H1 (cell line): ENCODE measurements at places on chromosomes 11 and 22. TPM values are rescaled to one million over a fixed set of nuclear protein-coding genes. Genes with fewer than 3 reads are reported as not detected.

Gene BSCL2
- 264 and 286 TPM in 2 replicates for polyA plus RNA-seq

Gene HBG2
- 0.19 and 0.23 TPM in 2 replicates for polyA plus RNA-seq

Gene LAYN
- 4.2 and 4.5 TPM in 2 replicates for polyA plus RNA-seq

Gene MUC2
- not detected in 2 replicates for polyA plus RNA-seq

Gene RCE1
- 84.8 and 119 TPM in 2 replicates for polyA plus RNA-seq

Gene PGA5
- 2.0 and 2.5 TPM in 2 replicates for polyA plus RNA-seq

Gene ESAM
- polyA plus RNA-seq, result 0.09 and 0.19 TPM in 2 replicates

Gene SLC25A18
- polyA plus RNA-seq, result 2.7 and 2.9 TPM in 2 replicates

Gene KREMEN1
- polyA plus RNA-seq, result 2.1 and 5.9 TPM in 2 replicates

Gene PDE2A
- 7.1 and 10.0 TPM in 2 replicates for polyA plus RNA-seq

Gene SH3BP1
- polyA plus RNA-seq, result 23.9 and 34.8 TPM in 2 replicates

DNA sequence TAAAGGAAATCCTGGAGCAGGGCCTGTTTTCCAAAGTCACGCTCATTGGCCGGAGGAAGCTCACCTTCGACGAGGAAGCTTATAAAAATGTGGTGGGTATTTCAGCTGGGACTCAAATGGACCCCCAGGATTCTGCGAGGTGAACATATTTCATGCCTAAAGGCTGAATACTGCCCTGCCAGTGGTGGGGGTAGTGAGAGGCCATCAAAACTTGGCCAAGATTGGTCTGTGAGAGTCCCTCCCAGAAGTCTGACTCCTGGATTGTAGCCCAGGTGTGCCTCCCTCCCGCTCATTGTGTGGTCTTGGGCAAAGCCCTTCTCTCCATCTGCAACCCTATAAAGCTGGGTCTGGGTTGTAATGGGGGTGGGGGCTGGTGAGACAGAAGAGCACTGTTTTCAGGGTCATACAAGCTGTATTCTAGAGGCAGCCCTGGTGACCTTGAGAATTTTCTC, 853 bp downstream of the HTATIP2 start:
- no peak for DNase-seq

- peak; percentile 51 for DNase-seq
These were observed 14.0 kb downstream of the PSMD13 start for GRCh38 chr11:250740-251299.

DNA sequence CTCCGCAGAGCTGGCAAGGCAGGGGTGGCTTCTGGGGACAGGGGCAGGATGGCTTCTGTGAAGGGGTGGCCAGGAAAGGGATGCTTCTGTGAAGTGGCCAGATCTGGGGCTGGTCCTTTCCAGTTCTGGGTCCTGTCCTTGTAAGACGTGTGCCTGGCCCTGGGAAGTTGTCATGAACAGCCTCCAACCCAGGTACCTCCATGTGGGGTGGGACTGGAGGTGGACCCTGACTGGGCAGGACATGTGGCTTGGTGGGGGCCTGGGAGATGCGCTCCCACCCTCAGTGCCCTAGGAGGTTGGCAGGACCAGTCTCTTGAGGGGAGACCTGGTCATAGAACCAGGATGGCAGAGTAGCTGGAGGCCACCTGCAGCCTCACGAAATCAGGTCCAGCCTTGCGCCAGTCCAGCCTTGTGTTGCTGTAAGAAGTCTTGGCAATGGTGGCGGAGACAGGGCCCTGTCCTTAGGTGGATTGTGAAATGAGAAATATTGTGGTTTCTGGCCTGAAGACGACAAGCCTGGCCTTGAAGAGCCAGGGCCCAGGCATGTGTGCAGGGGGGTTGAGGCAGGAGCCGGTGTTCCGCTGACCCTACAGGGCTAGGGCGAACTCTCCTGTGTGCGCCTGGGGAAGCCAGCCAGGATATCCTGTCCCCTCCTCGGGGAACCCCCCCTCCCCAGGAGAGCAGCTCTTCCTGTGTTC, 2.6 kb downstream of the KCNQ1 start:
- DNase-seq, result no peak

- DNase-seq, result no peak
These were observed 109.5 kb downstream of the BBOX1 start for GRCh38 chr11:27150098-27150497.

DNA sequence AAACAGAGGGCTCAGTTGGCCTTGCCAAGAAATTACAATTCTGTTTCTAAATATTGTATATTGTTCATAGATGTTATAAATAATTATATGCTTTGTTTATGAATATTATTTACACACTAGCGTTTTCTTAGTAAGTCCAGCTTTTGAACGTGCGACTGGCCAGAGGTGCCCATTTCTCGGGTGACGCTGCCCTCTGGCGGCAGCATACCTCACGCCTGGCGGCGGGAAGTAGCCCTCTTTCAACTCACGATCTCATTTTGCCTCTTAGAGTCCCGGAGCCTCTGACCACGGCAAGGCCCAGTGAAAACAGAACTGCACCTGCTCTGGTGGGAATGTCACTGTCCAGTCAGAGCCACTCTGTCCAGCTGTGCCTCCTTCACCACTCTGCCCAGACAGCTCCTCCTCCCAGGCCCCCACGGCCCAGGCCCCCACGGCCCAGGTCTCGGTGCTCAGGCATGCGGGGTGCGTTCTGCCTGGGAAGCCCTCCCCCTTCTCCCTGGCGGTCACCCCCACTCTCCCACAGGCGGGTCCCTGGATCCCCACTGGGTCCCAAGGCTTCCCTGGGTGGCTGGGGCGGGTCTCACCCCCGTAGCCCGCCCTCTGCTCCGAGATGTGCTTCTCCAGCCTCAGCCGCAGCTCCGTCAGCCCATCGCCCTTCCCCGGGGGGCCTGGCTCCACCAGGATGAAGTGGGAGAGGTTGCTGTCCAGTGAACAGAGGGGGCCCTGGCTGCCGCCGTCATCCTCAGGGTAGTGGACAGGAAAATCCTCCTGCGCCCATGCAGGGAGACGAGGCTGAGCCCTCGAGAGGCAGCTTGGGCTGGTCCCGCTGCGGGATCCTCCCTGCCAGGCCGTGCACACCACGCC, 19.3 kb downstream of the TSSC4 start:
- DNase-seq, result peak; percentile 84

DNA sequence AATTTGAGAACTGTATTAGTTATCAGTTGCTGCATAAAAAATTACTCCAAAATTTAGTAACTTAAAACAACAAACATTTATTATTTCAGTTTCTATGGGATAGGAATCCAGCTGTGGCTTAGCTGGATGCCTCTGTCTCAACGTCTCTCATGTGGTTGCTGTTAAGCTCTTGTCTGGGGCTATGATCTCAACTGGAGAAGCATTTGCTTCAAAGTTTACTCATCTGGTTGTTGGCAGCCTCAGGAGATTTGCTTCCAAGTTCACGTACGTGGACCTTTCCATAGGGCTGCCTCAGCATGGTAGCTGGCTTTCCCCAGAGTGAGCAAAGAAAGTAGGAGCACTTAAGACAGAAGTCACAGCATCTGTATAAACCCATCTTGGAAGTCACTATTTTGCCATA, 144.9 kb upstream of the SESN3 start:
- DNase-seq, result no peak

DNA sequence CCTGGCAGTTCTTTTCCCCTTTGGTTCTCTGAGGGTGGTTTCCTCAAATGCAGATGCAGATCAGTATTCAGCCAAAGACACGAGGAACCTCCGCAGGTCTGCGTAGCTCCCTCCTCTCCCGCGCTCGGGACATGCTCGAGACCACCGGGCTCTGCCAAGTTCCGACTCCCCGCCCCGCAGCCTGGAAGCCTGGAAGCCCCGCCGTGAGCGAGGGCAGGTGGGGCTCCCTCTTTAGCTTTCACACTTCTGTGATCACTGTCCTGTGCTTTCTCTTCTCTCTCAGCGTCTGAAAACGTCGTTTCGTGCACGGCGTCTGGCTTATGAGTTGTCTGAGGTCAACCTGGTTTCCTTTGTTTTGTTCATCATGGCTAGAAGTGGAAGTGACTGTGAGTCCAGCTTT, 26.6 kb downstream of the ZBED4 start:
- DNase-seq, result no peak

DNA sequence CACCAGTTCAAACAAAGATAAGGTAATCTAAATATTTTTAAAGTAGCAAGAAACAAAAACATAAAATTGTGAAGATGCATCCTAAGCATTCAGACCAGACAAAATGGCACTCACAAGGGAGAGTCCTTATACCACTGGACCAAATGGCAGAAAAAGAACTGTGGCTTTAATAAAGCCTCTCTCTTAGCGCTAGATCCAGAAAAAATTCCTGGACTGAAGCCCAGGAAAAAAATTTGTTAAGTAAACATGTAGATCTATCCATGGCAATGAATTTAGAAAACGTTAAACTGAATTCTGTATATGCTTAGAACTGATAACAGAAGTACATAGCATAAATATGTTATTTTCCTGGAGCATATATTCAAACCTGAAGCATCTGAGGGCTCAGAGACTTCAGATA, 11.8 kb upstream of the CD59 start:
- DNase-seq, result no peak

- DNase-seq, result no peak
These were observed 16.6 kb downstream of the BTBD10 start for GRCh38 chr11:13446444-13446843.

GRCh38 chr11:95360377-95361075, 129.5 kb upstream of the SESN3 start:
- DNase-seq, result no peak

DNA sequence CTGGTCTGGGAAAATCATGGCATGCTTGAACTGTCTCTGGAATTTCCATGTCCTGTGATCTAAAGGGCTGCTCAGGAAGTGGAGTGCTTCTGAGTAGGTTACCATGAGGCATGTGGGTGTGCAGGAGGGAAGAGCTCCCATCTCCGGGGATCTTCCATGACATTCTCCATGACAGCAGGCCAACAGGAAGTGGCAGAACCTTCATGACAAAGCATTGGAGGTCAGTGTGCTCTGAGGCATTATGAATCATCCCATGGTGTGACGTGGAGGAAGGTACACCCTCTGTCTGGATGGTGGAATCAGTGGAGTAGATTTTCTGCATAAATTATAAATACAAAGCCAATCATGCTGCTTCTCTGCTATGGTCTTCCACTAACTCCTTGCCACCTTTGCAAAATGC, 139.6 kb upstream of the E2F8 start:
- no peak for DNase-seq

DNA sequence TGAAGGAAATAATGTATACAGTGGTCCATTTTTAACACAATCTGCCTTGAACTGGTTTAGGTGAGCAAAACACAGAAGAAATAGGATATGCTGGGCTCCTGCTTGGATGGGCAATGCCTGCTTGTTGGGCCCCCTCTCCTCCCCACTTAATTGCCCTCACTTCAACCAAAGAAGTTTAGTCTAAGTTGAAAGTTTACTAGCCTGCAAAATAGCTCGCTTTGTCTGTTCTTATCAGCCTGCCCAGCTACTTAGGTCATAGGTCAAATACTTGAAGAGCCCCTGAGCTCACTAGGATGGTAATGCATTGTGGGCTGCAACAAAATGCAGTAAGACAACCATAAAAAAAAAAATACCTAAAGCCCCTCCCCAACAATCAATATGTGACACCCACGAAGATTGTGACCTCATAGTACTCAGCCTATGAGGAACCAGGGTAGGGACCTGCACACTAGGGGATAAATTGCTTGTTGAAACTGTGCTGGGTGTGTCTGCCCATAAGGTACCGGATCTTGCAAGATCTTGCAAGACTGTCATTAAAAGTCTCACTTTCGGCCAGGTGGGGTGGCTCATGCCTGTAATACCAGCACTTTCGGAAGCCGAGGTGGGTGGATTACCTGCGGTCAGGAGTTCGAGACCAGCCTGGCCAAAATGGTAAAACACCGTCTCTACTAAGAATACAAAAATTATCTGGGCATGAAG, 10.9 kb downstream of the DRICH1 start:
- DNase-seq, result no peak

DNA sequence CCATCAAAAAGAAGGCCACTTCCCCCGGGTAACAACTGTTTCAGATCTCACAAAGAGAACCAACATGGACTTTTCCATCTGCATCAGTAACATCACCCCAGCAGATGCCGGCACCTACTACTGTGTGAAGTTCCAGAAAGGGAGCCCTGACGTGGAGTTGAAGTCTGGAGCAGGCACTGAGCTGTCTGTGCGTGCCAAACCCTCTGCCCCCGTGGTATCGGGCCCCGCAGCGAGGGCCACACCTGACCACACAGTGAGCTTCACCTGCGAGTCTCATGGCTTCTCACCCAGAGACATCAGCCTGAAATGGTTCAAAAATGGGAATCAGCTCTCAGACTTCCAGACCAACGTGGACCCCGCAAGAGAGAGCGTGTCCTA, 3.7 kb downstream of the SEC14L6 start:
- no peak for DNase-seq

DNA sequence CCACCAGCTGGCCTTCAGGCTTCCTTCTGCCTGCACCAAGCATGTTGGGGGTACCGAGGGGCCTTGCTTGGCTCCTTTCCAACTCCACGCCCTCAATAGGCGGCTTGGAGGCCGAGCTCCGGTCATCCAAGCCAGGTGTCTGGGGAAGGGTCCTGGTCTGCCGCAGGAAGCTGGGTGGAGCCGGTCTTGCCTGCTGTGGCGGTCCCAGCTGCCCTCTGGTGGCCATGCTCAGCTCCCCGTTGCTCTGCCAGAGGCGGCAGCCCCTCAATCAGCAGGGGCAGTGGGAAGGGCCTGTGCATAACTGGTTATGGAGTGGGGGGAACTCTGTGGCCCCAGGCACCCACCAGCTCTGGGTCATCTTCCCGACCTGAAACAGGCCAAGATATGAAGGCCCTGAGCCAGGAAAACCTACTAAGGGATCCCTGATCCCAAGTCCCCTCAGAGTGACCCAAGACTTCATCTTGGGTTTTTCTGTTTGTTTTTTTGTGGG, 3.2 kb downstream of the ARVCF start:
- peak; percentile 47 for DNase-seq

- DNase-seq, result no peak
These were observed 2.0 kb downstream of the GTF2H1 start for GRCh38 chr11:18324381-18324780.

DNA sequence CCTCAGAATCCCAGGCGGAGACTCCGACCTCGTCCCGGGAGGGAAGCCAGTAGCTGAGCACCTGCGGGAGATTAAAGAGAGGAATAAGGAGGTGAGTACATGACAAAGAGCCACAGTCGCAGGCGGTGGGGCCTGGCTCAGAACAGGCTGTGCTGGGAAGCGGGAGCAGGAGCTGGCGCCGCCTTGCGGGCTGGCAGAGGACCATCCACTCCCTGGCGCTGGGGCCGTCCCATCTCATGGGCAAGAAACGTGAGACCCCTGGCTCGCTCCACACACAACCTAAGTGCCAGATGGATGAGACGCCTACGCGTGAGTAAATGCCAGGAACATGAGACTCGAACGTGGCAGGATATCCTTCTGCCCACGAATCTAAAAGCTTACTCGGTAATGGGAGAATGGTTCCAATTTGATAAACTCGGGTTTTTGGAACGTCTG, 6.3 kb downstream of the CEND1 start:
- DNase-seq, result peak; percentile 93
